ENCODE measurements at places on chromosomes 7 and 10. TPM values are rescaled to one million over a fixed set of nuclear protein-coding genes. Genes with fewer than 3 reads are reported as not detected.

The TMED4 gene
- total RNA-seq: 73.8 TPM

The GPR85 gene
- total RNA-seq: 4.6 TPM

The NANOS1 gene
- 10.3 TPM for total RNA-seq

The CLCN1 gene
- not detected for total RNA-seq

DNA sequence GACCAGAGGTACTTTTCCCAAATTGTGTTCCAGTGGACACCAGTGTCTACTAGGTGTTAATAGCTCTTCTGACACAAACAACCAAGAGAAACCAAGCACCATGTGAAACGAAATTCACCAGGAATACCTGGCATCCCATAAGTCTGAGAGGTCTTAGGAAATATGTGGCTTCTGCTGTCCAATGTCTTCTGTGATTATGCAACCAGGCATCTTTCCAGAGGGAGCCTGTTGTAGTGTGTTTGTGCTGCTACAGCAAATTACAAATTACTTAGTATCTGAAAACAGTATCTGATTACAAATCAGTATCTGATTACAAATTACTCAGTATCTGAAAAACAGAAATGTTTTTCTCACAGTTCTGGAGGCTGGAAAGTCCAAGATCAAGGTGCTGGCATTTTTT is 133.6 kb upstream of the NPVF start:
- DNase-seq: no peak

DNA sequence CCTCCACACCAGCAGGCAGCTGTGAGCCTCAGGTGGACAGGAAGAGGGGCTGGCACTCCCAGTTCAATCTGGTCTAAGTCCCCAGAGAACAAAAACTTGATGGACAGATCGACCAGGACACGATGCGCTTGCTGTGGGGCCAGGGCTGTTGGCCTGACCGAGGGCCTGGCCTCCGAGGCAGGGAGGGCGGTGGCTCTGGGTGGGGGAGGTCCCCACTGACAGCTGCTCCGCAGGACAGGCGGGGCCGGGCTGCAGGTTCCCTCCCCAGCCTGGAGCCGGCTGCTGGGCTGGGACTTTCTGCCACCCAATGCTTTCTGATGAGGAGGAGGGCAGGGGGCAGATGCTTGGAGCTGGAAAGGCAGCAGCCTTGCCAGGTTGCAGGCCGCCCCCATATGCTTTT is 37.4 kb upstream of the ADGRA1 start:
- DNase-seq: no peak

DNA sequence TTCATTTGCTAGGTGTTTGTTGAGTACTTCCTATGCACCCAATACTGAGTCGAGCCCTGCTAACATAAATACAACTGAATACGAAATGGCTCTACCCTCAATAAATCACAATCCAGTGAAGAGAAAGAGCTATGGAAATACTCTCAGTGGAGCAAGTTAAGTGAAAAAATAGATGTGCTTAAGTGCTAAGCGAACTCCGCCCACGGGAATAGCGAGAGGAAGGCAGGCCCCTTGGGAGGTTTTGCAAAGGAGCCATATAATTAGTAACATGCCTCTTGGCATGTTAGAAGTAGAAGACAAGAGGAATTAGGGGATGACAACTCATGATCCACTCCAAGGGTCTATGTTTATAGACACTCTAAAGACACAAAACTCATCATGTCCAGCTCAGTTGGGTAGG is 42.8 kb upstream of the TSPAN33 start:
- no peak for DNase-seq

DNA sequence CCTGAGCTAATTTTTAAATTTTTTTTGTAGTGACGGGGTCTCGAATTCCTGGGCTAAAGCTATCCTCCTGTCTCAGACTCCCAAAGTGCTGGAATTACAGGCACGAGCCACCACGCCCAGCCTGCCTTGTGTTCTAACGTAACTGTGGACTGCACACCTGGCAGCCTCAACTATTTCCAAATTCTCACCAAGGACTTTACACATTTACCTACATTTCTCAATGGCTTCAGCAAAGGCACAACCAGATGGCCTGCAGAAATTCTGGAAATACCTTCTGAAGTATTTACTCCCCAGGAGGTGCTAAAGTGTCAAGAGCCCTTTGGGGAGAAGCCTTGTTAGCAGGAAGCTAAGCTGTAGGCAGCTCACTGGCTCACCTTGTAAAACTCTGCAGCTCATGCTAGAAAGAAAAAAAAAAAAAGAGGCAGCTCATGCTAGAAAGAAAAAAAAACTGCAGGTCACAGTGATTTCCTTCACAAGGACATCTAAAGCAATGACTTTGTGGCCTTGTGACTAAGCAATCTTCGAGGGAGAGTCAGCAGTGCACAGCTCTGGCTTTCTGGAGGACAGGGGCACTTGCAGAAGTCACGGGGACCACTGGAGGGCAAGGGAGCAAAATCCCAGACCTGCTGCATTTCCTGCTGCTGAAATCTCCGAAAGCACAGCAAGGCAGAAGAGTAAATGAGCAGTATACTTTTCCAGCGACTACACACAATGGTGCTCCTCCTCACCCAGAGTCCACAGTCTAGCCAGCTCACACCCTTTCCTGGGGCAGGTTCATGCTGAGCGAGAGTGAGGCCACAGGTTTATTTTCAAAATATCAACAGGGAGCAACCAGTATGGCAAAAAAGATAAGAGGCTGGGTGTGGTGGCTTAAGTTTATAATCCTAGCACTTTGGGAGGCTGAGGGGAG is 40.4 kb downstream of the BAIAP2L1 start:
- no peak for DNase-seq

- DNase-seq: no peak
Measured at GRCh38 chr7:51123322-51124019, 193.1 kb downstream of the COBL start.

- no peak for DNase-seq
Measured at GRCh38 chr10:100779329-100779728, 33.9 kb downstream of the PAX2 start.

DNA sequence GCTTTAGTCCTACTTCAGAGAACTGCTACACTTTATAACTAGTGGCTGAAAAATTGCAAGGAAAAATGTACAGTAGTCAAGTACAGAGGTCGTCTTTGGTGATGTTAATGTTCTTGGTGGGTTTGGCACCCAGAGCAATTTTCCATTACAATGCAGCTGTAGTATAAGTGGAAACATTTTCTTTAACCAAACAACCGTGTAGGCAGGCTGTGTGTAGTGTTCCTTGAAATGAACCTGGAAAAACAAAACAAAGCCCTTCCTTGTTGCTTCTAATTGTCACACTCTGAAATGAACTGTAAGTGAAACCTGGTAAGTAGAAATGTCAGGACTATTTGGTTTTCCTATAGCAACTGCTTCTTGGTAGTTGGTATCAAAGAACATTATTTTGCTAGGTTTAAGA is 256.9 kb downstream of the MDFIC start:
- no peak for DNase-seq

DNA sequence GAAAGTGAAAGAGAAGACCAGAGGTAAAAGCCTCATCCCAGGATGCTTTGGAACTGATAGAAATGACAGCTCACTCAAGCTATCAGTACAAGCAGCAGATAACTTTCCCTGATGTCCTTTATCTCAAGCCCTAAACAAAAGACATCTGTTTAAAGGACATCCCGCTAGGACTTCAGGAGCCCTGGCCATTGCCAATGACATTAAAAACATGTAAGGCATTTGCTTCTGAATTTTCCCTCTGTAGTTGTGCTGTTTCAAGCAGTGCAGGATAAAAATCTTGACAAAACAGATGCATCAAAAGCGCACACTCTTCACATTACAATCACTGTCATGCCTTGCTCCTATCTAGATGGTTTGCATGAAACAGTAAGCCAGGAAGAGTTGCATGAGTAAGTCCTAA is 159.8 kb downstream of the AOAH start:
- DNase-seq: no peak

- no peak for DNase-seq
Measured at GRCh38 chr7:11436316-11436715, 395.7 kb downstream of the THSD7A start.

DNA sequence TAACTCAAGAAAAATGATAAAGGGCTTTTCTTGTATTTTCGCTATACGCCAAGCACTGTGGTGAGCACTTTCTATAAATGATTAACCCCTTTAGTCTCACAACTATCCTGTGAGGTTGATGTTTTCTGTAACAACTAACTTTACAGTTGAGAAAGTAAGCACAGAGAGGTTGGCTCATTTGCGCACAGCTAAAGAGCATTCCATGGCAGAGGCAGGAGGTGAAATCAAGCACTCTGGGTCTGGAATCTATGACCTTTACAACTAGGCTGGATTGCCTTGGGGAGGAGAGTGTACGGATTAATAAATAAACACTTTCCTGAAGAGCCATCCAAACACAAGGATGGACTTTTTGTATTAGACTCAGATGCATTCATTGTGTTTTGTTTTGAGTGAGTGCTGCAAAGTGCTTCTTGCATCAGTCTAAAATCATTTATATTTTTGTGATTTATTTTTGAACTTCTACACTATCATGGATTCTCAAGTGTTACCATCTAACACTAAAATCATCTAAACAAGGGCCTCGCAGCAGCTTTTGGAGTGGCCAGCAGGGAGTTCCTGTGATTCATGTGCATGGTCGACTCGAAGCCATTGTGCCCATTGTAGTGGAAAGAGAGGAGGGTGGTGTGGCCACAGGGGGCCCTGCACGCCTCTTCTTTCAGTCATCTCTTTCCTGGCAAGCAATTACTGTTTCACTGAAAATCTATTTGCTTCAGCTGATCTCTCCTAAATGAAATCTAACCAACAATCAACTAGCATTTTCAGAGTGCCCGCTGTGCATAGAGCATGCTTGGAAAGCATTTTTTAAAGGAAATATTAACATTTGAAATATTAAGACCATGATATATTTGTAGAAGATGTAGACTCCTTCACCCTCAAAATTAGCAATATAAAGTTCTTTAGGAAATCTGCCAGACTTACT is 633.4 kb upstream of the COBL start:
- no peak for DNase-seq

- DNase-seq: peak; percentile 88
Measured at GRCh38 chr7:149790146-149790548, 16.8 kb upstream of the ZNF467 start.
